T-cell (primary cell): ENCODE measurements at places on chromosomes 12 and 14. TPM values are rescaled to one million over a fixed set of nuclear protein-coding genes. Genes with fewer than 3 reads are reported as not detected.

The SERPINA3 gene
- total RNA-seq = 4.0 TPM

- no peak overlapping the region for H3K27ac ChIP-seq
- no peaks in the 10 kb centered on the region for H3K4me1 ChIP-seq
- no peak overlapping the region for H3K4me3 ChIP-seq
- no peaks in the 10 kb centered on the region for H3K36me3 ChIP-seq
Measured at GRCh38 chr14:47846008-47846407, 170.6 kb upstream of the MDGA2 start.

The DIO2 gene
- total RNA-seq = not detected

DNA sequence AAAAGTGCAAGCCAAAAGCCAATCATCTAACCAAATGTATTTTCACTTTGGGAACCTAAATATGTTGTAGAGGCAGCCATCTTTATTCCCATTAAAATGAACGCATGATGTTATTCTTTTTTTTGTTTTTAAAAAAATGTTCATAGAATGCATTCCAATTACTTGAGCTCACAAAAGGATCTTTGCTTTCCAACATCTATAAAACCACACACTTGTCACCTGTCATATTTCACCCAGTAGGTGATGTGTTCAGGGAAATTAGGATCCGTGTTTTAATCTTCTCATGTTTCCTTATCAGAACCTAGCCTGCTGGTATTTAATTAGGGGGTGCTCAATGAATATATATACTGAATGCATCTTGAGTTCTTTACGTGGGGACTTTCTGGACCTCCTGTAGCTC is 13.6 kb downstream of the TTC8 start:
- DNase-seq = no peak
- H3K27me3 ChIP-seq = no peaks in the 10 kb centered on the region
- H3K4me3 ChIP-seq = no peak overlapping the region
- no peak overlapping the region for H3K27ac ChIP-seq
- no peaks in the 10 kb centered on the region for H3K36me3 ChIP-seq

GRCh38 chr12:119071638-119072231 is 90.4 kb downstream of the SRRM4 start:
- H3K27ac ChIP-seq = no peak overlapping the region
- no peaks in the 10 kb centered on the region for H3K27me3 ChIP-seq
- no peak overlapping the region for H3K4me3 ChIP-seq
- H3K36me3 ChIP-seq = no peaks in the 10 kb centered on the region

- no peak overlapping the region for H3K4me3 ChIP-seq
- DNase-seq = no peak
- no peaks in the 10 kb centered on the region for H3K36me3 ChIP-seq
- no peak overlapping the region for H3K27ac ChIP-seq
- H3K4me1 ChIP-seq = no peaks in the 10 kb centered on the region
Measured at GRCh38 chr14:100665511-100666032, 61.1 kb upstream of the DLK1 start.

The SLC39A5 gene
- not detected for total RNA-seq

DNA sequence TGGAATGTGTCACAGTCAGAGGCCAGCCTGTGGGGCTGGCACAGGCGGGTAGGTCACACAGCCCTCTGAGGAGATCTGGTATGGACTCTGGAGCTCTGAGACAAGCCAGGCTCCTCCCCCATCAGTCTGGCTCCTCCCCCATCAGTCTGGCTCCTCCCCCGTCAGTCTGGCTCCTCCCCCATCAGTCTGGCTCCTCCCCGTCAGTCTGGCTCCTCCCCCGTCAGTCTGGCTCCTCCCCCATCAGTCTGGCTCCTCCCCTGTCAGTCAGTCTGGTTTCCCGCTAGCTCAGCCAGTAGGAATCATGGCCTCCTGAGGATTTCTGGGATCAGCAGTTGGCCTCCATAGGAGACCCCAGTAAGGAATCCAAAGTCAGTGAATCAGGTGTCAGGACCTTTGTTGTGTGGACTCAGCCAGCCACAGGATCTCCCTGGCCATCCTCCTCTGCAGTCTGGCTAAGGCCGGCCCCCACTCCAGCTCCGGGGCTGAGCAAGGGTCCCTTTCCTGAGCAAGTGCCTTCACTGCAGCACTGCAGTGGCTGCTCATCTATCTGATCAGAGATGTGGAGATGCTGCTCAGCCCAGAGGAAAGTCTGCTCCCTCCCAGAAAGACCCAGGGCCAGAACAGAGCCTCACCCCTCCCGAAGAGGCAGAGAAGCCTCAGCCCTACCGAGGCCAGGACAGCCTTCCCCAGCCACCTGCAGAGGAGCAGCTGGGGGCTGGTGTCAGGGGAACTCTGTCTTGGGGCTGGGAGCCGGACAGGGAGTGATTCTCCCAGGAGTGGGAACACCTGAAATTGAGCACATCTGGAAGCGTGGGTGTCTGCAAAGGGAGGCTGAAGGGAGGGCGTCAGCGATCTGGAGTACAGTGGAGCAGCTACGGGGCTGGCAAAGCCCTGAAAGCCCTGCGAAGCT is 35.7 kb downstream of the IQSEC3 start:
- no peak for DNase-seq
- H3K27ac ChIP-seq = no peak overlapping the region
- H3K27me3 ChIP-seq = no peaks in the 10 kb centered on the region
- H3K4me3 ChIP-seq = no peak overlapping the region
- H3K4me1 ChIP-seq = peaks cover 3% of the 10 kb centered on the region

- no peaks in the 10 kb centered on the region for H3K36me3 ChIP-seq
- H3K4me3 ChIP-seq = no peak overlapping the region
- no peaks in the 10 kb centered on the region for H3K4me1 ChIP-seq
- DNase-seq = no peak
Measured at GRCh38 chr12:81564237-81564636, 194.9 kb downstream of the PPFIA2 start.

GRCh38 chr12:26102953-26103352 is 21.9 kb downstream of the BHLHE41 start:
- H3K27me3 ChIP-seq = no peaks in the 10 kb centered on the region
- H3K27ac ChIP-seq = no peak overlapping the region
- DNase-seq = no peak
- no peaks in the 10 kb centered on the region for H3K4me1 ChIP-seq
- no peaks in the 10 kb centered on the region for H3K36me3 ChIP-seq

GRCh38 chr12:25825446-25825845 is 133.0 kb upstream of the RASSF8 start:
- H3K27ac ChIP-seq = no peak overlapping the region
- H3K27me3 ChIP-seq = no peaks in the 10 kb centered on the region
- H3K4me1 ChIP-seq = no peaks in the 10 kb centered on the region
- H3K36me3 ChIP-seq = no peaks in the 10 kb centered on the region

The PAX9 gene
- total RNA-seq = not detected

GRCh38 chr12:106311139-106311538 is 8.6 kb downstream of the TCP11L2 start:
- no peak for DNase-seq
- H3K4me1 ChIP-seq = peaks cover 11% of the 10 kb centered on the region
- no peaks in the 10 kb centered on the region for H3K27me3 ChIP-seq
- H3K27ac ChIP-seq = no peak overlapping the region
- H3K4me3 ChIP-seq = no peak overlapping the region

DNA sequence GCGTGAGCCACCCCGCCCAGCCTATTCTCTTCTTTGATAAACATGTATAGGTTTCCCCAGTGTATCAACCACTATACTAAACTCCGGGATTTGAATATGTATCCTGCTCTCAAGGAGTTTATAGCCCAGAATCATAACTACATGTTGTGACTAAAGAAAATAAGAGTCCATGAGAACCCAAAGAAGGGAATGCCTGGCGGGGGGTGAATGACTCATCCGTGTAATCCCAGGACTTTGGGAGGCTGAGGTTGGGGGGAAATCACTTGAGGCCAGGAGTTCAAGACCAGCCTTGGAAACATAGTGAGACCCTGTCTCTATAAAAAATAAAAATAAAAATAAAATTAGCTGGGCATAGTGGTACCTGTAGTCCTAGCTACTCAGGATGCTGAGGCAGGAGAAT is 57.2 kb downstream of the SIX6 start:
- no peaks in the 10 kb centered on the region for H3K4me1 ChIP-seq
- no peak overlapping the region for H3K27ac ChIP-seq
- H3K36me3 ChIP-seq = no peaks in the 10 kb centered on the region
- H3K4me3 ChIP-seq = no peak overlapping the region
- DNase-seq = no peak
- H3K27me3 ChIP-seq = peaks cover 4% of the 10 kb centered on the region

GRCh38 chr12:93134893-93135285 is 205.8 kb upstream of the EEA1 start:
- no peaks in the 10 kb centered on the region for H3K27me3 ChIP-seq
- no peak overlapping the region for H3K4me3 ChIP-seq
- peaks cover 13% of the 10 kb centered on the region for H3K4me1 ChIP-seq
- H3K36me3 ChIP-seq = no peaks in the 10 kb centered on the region
- no peak overlapping the region for H3K27ac ChIP-seq
- no peak for DNase-seq

- H3K36me3 ChIP-seq = no peaks in the 10 kb centered on the region
- H3K27ac ChIP-seq = no peak overlapping the region
Measured at GRCh38 chr14:96590190-96590864, 88.1 kb downstream of the PAPOLA start.

The TRHDE gene
- total RNA-seq = not detected

- H3K4me1 ChIP-seq = no peaks in the 10 kb centered on the region
- H3K4me3 ChIP-seq = no peak overlapping the region
- peaks cover 11% of the 10 kb centered on the region for H3K27me3 ChIP-seq
- no peak for DNase-seq
- H3K27ac ChIP-seq = no peak overlapping the region
- H3K36me3 ChIP-seq = no peaks in the 10 kb centered on the region
Measured at GRCh38 chr12:3490895-3491144, 183 bp upstream of the PRMT8 start.

The BTBD6 gene
- total RNA-seq = 36.0 TPM

The INF2 gene
- 83.7 TPM for total RNA-seq

The NYNRIN gene
- 0.28 TPM for total RNA-seq

- no peaks in the 10 kb centered on the region for H3K27me3 ChIP-seq
- no peak for DNase-seq
- H3K36me3 ChIP-seq = no peaks in the 10 kb centered on the region
- H3K4me1 ChIP-seq = no peaks in the 10 kb centered on the region
Measured at GRCh38 chr12:97659117-97659880, 196.7 kb downstream of the RMST start.

GRCh38 chr12:76030341-76031080 is 1.1 kb downstream of the PHLDA1 start:
- peak overlapping the region; percentile 95 for H3K27ac ChIP-seq
- H3K4me3 ChIP-seq = peak overlapping the region; percentile 84
- peaks cover 3% of the 10 kb centered on the region for H3K4me1 ChIP-seq

DNA sequence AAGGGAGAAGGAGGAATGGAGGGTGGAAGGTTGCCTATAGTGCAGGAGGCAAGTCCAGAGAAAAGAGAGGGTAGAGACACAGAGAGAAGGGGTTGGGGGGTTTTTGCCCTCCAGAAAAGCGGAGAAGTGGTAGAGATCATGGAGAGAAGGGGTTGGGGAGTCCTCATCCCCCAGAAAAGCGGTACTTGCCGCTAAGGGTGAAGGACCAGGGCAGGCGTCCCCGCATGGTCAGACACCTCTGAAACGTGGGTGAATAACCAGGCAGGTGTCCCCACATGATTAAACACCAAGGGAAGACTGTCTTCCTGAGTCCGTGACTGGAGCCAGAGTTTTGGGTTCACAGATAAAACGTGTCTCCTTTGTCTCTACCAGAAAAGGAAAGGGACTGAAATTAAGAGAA is 439.0 kb downstream of the SOX5 start:
- no peaks in the 10 kb centered on the region for H3K27me3 ChIP-seq
- H3K27ac ChIP-seq = no peak overlapping the region

The RDH5 gene
- 13.0 TPM for total RNA-seq

DNA sequence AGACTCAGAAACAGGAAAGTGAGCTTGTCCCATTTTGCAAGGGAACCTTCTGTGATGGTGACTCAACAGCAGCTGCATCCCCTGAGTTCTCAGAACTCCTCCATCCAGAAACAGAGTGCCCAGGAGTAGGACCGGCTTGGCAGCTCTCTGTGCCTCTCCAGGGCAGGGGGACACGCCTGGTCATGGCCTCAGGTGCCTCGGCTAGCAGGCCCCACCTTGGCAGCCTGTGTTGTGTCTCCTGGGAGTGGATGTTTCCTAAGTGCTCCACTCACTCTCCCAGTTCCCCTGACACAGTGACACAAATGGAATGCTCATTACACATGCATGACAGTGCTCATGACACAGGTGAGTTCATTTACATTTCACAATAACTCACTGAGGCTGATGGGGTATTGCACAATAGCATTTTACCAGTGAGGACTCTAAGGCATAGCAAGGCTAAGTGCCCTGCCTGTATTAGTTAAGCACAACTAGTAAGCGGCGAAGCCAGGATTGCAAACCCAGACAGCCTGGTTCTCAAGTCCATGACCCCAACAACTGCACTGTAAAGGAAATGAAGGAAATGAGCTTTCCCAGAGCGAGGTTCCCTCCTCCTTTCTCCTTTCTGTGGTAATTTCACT is 47.4 kb downstream of the CALM1 start:
- H3K36me3 ChIP-seq = no peaks in the 10 kb centered on the region
- H3K4me3 ChIP-seq = no peak overlapping the region
- no peak overlapping the region for H3K27ac ChIP-seq
- no peaks in the 10 kb centered on the region for H3K27me3 ChIP-seq
- no peaks in the 10 kb centered on the region for H3K4me1 ChIP-seq

The HPD gene
- total RNA-seq = not detected
